NCI-H187 (cell line): ENCODE measurements at places on chromosomes 13 and 19.

DNA sequence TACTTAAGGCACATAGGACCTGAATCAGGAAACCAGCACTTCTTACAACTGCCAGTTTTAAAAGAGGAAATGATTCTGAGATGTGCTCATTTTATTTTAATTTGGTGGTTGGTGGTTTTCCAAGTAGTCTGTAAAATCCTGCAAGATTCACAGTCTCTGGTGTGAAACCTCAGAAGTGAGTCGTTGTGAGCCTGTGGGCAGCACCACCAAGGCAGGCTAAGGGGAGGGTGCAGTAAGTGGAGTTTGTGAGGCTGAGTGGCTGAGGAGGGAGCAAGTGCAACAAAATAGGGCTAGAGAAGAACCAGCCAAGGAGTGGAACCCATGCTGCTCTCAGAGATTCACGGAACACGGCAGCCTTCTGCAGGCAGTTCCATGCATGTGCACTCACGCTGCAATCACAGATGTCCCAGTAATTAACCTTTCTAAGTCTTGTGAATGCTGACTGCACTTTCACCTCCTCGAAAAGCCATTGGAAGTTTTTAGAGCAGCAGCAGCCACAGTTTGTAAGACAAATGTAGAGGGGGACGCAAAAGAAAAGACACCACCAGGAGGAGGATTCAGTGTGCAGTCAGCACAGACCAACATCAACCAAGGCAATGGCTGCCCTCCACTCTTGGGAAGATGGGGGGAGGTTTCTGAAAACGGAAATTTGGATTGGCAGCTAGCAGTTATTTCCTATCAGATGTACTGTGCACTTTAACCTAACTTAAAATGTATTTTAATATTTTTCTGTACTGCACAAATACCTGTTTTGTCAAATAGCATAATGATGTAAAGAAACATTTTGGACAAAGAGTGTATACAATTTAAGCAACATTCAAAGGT is 44.9 kb downstream of the ESD start:
- DNase-seq: no peak

DNA sequence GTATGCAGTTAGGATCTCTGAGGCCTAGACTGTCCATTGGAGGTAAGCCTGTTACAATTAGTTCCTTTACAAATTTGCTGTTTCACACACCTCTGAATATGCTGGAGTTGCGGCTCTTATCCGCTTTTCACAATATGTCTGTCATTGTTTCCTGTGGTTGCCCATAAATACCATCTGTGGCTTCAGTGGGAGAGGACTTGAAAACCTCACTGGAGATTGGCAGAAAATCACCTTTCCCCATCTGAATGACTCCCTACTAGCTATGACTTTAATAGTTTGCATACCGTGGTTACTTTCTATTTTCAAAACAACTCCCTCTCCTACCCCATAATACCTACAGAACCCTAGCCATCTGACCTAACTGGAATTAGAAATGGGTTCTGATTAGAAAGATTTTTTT is 454.3 kb downstream of the PCDH17 start:
- DNase-seq: no peak

- DNase-seq: no peak
Observed at GRCh38 chr13:78770601-78771000, 111.6 kb upstream of the OBI1 start.

GRCh38 chr13:40452741-40453334 is 213.6 kb downstream of the FOXO1 start:
- DNase-seq: no peak

DNA sequence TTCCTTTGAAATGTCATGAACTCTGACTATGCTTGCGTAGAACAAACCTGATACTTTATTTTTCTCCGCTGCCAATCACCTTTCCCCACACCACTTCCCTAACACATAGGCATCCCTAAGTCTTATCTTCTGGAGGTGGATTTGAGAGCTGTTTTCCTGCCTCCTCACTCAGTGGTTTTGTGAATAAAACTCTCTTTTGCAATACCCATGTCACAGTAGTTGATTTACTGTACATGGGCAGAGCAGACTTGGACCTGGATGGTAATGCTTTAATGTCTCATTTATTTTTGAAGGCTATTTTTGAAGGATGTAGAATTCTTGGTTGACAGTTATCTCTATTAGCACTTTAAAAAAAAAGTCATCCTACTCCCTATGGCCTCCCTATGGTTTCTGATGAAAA is 881.8 kb downstream of the SLITRK5 start:
- DNase-seq: no peak

DNA sequence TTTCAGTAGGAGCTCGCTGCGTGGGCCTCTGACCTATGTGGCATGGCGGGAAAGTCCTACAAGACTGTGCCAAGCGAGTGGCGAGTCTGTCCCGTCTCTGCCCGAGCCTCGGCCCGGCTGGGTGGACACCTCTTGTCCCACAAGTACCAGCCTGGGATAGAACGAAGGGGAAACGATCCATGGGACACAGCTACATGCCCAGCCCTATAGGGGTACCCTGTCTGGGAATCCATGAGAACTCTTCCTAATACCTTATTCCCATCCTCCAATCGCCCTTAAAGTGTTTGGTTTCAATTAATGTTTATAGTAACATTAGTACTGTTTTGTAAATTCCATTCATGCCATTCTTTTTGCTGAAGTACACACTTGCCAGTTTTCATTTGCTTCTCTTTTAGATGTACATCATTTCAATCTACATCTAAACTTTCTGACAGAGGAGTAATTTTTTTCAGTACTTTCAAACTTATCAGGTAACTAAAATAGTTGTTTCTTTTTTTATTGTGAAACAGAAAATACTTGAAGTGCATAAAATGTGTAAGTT is 667 bp upstream of the ZNF790 start:
- DNase-seq: no peak
